ENCODE measurements at places on chromosomes 7 and 10.

- peak; percentile 81 for DNase-seq
These were observed at the start of gene SLC39A12 for GRCh38 chr10:17951868-17952371. SLC39A12 (plus strand) TSS chr10:17951918; CDS start chr10:17953277, 1,359 bp downstream.

DNA sequence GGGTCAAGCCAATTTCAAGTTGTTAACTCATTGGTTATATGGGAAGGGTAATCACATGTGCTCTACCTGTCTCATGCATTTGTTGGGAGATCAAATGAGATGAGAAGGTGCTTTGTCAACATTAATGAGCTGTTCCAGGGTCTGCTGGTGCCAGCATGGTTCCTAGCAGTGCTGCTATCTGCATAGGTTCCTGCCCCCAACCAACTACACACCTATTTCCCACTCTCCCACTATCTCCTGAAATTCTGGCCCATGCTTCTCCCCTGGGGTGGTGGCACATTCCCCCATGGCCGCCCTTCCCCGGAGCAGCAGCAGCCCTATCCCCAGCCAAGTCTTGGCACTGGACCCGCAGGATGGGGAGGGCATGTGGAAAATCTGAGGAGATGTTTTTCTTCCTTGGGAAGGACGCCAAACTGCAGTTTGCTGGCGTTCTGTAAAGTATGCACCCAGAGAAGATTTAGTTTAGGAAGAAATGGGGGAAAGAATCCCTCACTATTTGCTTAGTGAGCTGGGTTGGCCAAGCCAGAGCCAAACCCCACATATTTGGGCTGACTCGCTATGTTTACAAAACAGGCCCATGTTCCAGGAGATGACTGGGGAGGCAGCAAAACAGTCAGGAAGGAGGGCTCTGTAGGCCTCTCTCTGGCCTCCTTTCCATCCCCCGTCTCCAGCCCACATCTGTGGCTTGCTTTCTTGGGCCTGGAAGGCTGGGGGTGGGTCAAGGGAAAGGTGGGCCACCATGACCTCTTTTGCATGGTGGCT is 42.5 kb downstream of the PPP1R3C start:
- DNase-seq = peak; percentile 66

- DNase-seq = no peak
These were observed 163.8 kb downstream of the ELMO1 start for GRCh38 chr7:37284805-37285231.

- no peak for DNase-seq
These were observed 214.5 kb downstream of the MBL2 start for GRCh38 chr10:52558090-52558489.

- peak; percentile 75 for DNase-seq
These were observed 85.4 kb downstream of the CDK6 start for GRCh38 chr7:92750946-92751345.

- DNase-seq = no peak
These were observed 73.7 kb downstream of the AP3M1 start for GRCh38 chr10:74076961-74077360.

GRCh38 chr7:155930061-155930460 is 117.8 kb upstream of the SHH start:
- DNase-seq = no peak

- no peak for DNase-seq
These were observed 24.4 kb upstream of the ARHGAP12 start for GRCh38 chr10:31953080-31953479.

DNA sequence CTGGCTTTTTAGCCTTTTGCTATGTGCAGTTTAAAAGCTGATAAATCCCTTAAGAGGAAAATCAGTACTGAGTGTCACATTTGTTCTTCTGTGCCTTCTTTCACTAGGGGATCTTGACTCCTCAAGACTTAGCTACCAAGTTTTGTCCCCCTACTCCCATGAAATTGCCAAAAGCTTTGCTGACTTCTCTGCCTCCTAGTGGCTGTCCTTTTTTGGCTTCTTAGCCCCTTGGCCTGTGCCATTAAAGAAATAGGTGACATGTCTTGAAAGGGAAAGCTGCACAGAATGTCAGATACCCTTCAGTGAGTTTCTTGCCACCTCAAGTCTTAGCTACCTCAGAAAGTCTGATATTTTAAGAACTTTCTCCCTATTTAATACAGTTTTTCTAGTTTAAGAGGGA is 10.5 kb downstream of the MKLN1 start:
- no peak for DNase-seq

DNA sequence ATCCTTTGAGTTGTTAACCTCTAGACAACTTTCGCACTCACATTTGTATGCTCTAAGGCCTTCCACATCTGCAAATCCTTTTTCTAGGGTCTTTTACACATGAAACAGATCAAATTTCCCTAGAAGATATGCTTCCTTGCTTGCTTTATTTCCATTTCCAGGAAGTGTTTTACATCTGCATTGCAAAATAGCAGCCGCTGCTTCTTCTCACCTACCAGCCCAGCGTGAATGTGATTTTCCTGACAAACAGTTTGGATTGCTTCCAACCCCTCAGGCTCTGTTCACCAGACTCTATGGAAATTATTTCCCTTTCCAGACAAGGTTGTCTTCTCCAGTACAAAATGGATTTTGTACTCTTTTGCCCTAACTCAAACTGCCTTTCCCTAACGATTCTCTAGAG is 50.9 kb upstream of the PAPSS2 start:
- no peak for DNase-seq

DNA sequence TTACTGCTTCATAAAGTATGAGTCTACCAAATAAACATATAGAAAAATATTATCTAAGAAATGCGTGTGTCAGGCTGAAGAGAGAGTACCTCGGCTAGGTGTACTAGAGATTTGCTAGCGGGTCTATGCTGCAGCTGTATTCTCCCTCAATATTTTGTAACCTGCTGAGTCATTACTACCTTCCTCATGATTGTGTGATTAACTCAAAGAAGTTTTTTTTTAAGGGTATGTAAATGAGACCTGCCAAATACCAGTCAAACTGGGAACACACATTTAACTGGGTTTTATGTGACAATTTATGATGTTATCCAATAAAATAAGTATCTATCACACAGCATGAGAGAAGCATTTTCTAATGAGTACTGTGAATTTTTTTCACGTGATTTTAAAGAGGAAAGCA is 180.4 kb downstream of the RNF133 start:
- no peak for DNase-seq

- DNase-seq = peak; percentile 98
These were observed 14.3 kb upstream of the TRIM8 start for GRCh38 chr10:102629661-102630614.
